ENCODE measurements at places on chromosomes 16 and 17.

- no peak for DNase-seq
Measured at GRCh38 chr16:74111456-74111982, 185.1 kb upstream of the PSMD7 start.

DNA sequence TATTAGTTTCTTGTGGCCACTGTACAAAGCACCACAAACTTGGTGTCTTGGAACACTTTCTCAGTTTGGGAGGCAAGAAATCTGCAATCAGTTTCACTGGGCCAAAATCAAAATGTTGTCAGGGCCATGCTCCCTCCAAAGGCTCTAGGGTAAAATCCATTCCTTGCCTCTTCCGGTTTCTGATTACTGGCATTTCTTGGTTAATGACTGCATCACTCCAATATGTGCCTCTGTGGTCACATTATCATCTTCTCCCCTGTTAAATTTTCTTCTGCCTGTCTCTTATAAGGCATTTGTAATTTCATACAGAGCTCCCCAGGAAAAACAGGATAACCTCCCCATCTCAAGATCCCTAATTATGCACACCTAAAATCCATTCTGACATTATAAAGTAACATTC, 34.8 kb downstream of the ZNF287 start:
- no peak for DNase-seq

GRCh38 chr17:13140750-13141149, 122.9 kb upstream of the ELAC2 start:
- DNase-seq: peak; percentile 68

DNA sequence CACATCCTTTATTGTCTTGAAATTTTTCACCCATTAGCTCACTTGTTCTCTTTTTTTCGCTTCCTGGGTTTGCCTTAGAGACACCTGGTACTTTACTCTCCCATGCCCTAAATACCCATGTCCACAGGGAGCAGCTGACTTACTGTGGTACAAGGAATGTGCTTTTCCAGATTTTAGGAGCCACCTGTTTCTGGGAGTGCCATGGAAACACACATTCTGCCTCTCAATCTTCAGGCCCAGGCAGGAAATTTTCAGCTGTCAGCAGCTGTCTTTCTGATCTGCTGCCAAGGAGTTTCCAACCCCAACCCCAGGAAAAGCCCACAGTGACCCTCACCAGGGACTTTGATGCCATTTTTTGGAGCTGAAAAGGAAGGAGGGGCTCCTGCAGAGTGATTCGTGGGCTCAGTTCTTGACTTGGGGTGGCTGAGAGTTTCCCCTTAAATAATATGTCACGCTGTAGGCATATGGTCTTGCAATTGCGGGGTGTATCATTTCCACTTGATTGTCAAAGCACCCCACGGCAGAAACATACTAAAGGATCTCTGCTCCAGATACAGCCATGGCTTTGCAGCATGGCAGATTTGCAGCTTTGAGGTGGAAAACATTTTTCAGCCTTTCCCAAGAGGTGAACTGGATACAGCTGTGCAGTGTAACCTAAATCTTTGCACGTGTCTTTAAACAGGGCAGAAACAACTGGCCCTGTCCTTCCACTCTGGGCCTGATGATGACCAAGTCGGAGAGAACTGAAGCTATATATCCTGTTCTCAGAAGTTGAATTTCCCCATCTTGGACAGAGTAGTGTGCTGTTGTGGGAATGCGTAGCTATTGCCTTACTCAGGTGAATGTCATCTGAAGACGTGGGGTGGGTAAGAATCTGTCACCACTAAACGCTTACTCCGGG, 19.2 kb downstream of the RBFOX1 start:
- DNase-seq: no peak

GRCh38 chr17:12492450-12492849, 173.2 kb upstream of the MYOCD start:
- DNase-seq: no peak

DNA sequence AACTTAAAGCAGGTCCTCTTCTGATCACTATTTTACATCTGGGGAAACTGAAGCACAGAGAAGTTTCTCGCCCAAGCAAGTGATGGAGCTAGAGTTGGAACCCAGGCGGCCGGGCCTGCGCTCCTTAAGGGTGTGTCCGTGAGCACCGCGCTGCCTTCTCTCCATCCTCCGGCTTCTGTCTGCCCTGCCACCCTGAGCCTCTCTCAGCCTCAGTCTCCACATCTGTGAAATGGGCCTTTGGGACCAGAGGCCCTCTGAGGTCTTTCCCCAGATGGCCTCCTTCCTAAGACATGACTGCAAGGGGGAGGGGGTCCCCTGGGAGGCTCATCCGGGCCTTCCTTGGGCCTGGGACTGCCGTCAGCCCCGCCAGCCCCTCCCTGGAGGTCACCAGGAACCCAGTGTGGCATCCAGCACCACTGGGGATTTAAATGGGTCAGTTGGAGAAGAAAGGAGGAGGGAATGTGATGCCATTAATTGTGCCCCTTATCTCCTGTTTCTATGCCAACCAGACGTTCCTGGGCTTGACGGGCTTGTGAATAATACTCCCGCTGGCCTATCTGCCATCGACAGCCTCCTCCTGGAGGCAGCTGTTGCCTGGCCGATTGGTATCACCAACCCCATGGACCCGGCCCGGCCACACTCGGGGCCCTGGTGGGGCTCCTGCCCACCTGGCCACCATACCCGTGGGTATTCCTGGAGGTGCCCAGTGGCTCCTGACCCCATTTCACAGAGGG, 5.1 kb downstream of the ZFPM1 start:
- DNase-seq: no peak

GRCh38 chr17:78415821-78416711, 37.6 kb downstream of the PGS1 start:
- DNase-seq: peak; percentile 65

DNA sequence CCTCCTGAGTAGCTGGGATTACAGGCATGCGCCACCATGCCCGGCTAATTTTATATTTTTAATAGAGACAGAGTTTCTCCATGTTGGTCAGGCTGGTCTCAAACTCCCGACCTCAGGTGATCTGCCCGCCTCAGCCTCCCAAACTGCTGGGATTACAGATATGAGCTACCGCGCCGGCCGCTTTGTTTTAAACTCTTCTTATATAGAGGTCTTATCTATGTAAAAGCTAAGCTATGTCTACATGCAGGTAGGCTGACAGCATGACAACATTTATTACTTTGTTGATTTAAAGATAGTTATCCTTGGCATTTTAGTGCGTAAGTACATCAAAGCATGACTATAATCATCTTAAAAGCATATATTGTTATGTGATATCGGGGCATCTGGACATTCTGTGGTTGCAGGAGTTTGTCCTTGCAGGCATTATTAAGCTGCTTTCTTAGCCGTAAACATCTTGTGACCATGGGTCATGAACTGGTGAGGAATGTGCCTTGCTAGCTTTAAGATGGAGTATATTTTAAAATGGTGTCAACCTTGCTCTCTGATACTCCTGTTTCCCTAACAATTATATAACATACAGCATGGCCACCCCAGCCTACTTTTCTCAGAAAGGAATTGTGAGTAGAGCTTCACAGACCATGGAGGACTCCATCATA, 45.8 kb upstream of the TAOK1 start:
- no peak for DNase-seq

DNA sequence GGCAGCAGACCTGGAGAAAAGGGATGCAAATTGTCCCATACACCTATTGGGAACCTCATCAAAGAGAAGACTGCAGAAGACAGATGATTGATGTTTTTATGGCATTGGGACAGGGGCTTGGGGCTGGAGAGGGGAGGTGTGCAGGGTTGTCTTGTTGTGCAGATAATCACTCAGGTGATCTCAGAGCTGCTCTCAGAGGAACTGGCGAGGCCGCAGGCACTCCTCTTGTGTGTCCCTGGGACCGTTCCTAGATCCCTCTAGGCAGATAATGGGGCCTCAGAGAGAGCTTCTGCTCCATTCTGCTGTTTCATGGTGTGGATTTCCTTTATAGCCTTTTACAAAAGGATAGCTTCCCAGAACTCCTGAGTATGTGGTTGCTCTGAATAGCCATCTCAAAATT, 1.6 kb downstream of the RNF213 start:
- no peak for DNase-seq

DNA sequence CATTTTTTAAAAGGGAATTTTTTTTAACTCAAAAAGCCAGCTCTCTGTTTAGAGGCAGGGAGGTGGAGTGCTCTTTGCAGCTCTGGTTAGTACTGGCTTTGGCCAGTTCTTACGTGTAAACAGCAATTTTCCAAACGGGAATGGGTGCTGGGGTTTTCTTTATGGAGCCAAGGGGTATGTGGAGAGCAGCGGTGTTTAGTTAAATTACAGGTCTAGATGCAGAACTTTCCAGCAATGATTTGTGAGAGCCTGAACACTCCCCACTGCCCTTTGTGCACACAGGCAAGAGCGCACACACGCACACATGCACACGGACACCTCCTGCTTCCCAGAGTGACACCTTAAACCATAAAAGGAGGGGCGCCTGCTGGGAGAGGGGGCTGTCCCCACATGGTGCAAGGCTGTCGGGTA, 140.2 kb downstream of the MSI2 start:
- no peak for DNase-seq

DNA sequence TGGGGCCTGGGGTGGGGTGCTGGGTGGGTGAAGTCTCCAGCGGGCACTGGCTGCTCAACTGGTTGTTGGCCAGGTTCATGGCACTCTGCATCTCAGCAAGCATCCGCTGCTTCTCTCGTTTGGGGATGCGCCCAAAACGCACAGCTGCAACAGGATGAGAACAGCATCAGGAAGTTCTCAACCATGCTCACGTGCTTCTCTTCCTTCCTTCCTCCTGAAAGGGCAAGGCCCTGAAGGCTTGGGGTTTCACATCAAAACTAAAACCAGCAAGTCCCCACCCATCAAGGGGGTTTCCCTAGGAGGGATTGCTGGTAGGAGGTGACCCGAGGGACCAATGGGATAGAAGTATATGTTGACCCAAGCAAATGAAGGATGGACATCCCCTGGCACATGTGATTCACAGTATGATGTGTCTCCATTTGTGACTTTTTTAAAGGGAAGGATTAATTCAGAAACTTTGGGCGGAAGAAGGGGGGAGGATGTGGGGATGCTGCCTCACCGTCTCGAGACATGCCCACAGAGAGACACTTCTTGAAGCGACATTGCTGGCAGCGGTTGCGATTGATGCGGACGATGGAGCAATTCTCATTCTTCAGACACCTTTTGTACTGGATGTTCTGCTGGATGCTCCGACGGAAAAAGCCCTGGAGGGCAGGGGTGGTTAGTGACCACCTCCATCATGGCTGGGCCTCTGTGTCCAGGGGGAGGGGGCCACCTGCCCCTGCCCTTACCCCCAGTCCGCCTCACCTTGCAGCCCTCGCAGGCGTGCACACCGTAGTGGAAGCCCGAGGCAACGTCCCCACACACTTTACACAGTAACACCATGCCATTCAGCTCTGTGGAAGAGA, 4.2 kb downstream of the NR1D1 start:
- DNase-seq: no peak

DNA sequence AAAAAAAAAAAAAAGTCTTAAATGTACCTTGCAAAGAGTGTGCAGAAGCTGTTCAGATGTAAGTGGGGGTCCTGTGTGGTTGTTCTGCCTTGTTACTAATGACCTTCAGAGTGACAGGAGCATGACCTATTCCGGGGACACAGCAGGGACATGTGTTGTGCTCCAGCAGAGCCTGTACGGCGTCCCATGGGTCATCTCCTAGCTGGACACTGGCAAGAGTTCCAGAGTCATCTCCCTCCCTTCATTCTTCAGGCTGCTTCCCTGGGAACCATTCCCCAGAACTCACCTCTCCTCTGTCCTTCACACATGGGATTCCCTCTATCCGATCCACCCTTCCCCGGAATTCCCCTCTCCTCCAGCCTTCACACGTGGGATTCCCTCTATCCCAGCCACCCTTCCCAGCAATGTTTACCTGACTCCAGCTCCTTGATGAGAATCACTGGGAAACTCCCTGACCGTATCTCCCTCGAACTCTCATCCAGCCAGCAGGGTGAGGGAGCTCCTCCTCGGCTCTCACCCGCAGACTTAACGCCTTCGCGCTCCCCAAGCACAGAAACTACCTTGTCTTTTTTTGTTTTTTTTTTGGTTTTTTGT, 85.8 kb downstream of the MRM3 start:
- DNase-seq: no peak

GRCh38 chr16:83402160-83402814, 405.5 kb upstream of the HSBP1 start:
- DNase-seq: peak; percentile 77

- DNase-seq: no peak
Measured at GRCh38 chr16:56140645-56141044, 50.6 kb upstream of the GNAO1 start.

- DNase-seq: no peak
Measured at GRCh38 chr17:30101686-30102390, 14.8 kb upstream of the NSRP1 start.

DNA sequence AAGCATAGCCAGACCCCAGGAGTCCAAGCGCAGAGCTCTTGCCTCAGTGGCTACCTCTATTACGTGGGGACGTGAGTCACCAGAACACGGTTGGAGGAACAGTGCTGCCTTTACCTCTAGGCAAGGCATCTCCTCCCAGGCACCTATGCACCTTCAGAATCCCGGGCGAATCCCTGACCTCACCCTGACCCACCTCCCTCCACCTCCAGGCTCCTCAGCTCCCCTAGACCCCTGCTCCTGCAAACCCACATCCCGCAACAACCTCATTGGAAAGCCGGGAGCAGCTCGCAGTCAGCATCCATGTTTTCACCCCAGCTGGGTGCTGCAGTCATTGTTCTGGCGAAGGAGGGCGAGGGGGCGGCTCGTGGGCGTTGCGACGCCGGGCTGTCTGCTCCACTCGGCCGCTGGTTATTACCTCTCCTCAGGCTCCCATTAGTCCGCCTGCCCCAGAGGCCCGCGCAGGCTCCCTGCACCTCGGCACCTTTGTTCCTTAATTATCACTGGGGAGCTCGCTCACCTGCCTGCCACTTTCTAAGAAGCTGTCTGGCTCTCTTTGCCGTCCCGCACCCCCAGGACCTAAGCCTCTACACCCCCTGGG, 24.6 kb upstream of the DLX4 start:
- no peak for DNase-seq

GRCh38 chr17:49496183-49496866, 1.2 kb downstream of the NGFR start:
- DNase-seq: peak; percentile 29

DNA sequence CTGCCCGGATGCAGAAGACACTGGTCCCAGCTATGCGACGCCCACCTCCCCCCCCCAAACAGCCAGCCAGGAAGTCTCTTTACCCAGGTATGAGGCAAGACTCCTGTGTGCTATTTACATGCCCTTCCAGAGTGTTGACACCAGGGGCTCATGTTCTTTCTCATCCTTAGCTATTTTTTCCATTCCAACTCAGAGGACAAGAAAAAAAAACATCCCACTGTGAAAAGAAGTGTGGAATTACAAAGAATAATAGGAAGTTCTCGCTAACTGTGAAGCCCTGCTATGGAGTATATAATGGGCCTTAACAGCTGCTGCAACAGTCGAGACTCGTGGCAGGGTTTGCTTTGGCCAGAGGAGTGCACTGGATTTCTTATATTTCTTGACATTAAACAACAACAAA, 584.9 kb downstream of the CDH13 start:
- no peak for DNase-seq

Measured in fibroblast of upper back skin (primary cell).